Liver (tissue), 10 donors: ENCODE measurements at places on chromosomes 2 and 18. TPM values are rescaled to one million over a fixed set of nuclear protein-coding genes. Genes with fewer than 3 reads are reported as not detected.

Gene BUB1
- 46.1 TPM for total RNA-seq

Gene LRRC30
- not detected for total RNA-seq

Gene DNAH6
- total RNA-seq = 1.6 TPM

Gene REG3G
- total RNA-seq = 0.28 TPM

Gene TMEM131
- total RNA-seq = 22.8 TPM

Gene TRIM43
- not detected for total RNA-seq

Gene ZNF142
- total RNA-seq = 6.0 TPM

Gene MPP4
- 0.25 TPM for total RNA-seq

Gene ZNF804A
- 0.17 TPM for total RNA-seq

Gene KCNJ13
- total RNA-seq = 0.08 TPM

Gene HOXD1
- not detected for total RNA-seq

Gene LOXL3
- total RNA-seq = 2.8 TPM

Gene G6PC2
- not detected for total RNA-seq

Gene PCARE
- not detected for total RNA-seq

Gene SP110
- 9.9 TPM for total RNA-seq

Gene NTSR2
- total RNA-seq = not detected

Gene MEIS1
- 6.3 TPM for total RNA-seq

Gene ATP6V1B1
- total RNA-seq = not detected

Gene XIRP2
- 0.14 TPM for total RNA-seq

Gene TMEM198
- 1.1 TPM for total RNA-seq

Gene NFATC1
- 2.2 TPM for total RNA-seq

Gene ZNF521
- total RNA-seq = 3.7 TPM

Gene CIDEA
- total RNA-seq = not detected

Gene LYG2
- not detected for total RNA-seq

Gene ATOH8
- 0.33 TPM for total RNA-seq

Gene TRPM8
- total RNA-seq = 1.1 TPM

Gene GPAT2
- 3.1 TPM for total RNA-seq

Gene ABCG8
- total RNA-seq = 16.8 TPM
